ENCODE measurements at places on chromosomes 1 and 21.

GRCh38 chr1:9591669-9592509 lies 3.2 kb downstream of the TMEM201 start:
- DNase-seq: no peak

GRCh38 chr1:155304558-155305063 lies 3.4 kb upstream of the PKLR start:
- peak; percentile 72 for DNase-seq

GRCh38 chr1:219325368-219325742 lies 151.7 kb downstream of the LYPLAL1 start:
- DNase-seq: no peak

DNA sequence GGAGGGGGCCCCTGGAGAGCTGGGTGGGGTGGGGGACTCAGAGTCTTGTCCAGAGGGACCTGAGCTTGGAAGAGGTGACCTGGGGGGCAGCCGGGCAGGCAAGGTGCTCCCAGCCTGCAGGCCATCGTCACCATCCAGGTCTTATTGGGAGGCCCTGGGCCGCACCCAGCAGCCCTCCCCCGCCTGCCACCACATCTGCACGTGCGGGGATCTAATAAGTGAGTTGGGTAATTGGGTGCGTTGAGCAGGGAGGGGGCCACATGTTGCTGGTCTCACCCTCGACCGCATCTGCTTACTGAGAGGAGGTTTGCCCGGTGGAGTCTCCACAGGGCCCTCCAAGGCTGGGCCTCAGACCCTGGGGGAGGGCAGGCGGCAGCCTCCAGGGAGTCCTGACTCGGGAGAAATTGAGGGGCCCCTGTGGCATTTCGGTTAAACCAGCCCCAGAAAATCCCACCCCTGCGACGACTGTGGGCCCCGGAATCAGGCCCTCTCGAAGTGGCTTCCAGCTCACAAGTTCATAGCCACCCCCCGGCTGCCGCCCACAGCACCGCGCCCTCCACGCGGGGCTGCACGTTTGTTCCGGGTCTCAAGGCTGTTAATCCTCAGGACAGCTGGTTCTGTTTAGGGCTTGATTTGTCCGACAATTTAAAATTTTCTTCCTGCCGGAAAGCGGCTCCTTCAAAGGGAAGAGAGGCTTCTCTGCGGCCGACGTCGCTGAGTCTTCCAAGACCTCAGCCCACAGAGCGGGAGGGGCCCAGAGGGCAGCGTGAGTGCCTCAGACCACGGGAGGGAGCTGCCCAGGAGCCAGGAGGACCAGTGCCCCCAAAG lies 14.7 kb upstream of the COL6A2 start:
- no peak for DNase-seq

DNA sequence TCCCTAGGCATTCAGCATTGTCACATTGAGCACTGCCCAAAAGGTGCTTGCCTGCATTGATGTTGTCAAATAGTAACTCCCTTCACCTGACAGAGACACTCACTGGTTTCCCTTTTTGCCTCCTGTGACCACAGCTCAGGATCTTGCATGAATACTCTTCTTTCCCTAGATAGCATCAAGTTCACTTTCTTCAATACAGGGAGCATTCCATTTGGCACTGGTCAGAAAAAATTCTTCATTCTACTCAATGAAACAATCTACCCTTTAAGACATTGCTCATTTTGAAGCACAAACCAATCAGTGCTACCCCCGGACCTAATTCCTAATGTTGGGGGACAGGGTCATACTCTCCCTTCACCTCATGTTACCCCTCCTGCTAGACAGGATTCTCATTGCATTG lies 319.0 kb upstream of the SNX7 start:
- DNase-seq: peak; percentile 22

DNA sequence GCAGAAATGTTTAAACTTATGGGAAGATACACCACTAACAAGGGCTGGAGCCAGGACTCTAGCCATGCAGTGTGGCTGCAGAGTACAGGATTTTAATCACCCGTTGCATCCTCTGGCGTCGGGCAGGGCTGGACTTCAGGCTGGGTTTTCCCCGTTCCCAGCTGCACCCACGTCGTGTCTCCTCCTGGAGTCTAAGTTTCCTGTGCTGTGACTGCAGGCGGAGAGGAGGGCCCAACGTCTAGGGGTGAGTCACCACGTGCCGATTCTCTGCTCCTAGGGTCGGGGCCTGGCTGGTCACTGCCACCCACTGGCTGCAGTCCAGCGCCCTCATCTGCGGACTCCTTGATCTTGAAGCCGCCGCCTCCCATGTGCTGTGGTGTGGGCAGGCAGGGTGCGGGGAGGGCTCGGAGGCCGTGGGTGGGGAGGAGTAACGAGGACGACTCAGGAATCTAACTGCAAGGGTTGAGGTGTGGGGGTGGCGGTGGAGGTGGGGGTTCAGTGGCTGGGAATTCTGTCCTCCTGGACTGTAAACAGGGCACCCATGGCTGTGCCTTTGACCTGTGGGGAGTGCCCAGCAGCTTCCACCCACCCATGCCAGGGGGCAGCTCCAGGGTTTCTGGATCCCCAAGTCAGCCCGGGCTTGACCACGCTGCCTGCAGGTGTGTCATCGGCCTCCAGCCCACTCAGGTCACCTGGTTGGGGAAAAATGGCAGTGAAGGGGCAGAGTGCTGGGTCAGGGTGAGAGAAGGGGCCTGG lies 77.8 kb downstream of the ALPL start:
- DNase-seq: peak; percentile 94

GRCh38 chr1:76203127-76203526 lies 128.6 kb downstream of the ST6GALNAC3 start:
- peak; percentile 25 for DNase-seq

DNA sequence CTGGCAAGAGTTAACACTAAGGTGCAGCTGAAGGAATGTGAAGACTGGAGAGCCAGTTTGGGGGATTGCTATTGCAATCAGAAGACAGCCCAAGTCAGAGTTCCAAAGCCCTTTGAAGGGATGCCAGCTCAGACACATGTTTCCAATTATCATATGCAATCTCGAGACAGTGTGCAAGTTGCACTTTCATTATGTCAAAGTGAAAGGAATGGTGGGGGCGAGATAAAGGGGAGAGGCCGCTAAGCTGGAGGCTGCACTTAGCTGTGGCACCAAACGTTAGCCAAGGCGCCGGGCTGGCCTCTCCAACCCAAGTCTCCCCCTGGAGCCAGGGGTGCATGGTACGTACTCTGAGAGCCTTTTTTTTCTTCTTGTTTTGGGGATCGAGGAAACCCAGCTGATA lies 58.0 kb downstream of the NGF start:
- no peak for DNase-seq

DNA sequence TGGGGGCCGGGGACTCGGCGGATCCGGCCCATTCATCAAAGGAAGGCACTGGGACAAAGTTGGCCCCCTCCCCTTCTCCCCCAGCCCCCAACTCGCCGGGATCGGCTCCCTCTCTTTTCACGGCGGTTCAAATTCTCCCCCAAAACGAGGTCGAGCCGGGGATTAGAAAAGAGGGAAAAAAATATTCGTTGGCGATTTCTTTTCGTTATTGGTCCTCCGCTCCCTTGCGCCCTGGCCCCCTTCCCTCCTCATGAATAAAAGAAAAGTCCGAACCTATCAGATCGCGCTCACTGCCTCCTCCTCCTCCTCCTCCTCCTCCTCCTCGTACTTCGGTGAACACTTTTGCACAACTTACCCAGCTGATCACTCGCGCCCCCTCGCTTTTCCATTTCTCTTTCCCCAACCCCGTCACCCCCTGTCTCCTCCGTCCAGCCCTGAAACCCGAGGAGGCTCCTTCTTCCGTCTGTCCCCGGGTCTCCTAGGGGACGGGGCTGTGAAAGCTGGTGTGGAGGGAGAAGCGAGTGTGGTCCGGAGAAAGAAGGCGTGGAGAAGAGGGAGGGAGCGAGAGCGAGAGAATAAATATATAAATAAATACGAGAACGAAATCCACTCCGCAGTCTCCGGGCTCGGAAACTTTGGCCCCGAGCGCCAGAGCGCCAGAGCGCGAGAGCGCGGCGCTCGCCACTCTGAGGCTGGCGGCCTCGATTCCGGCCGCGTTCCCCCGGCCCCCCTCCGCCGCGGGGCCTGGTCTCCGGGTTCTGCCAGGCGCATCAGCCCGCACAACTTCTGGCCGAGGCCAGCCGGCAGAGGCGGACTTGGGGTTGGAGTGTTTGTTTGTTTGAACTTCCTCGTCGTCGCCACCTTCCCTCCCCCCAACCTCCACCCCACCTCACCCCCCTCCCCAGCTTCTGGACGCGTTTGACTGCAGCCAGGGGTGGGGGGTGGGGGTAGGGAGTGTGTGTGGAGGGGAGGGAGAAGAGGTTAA lies at the start of gene PAX7:
Gene PAX7 (plus strand): TSS at position 336 of the 985 bp plus-strand sequence. CDS start 758 bp downstream, outside the sequence.
- DNase-seq: no peak

DNA sequence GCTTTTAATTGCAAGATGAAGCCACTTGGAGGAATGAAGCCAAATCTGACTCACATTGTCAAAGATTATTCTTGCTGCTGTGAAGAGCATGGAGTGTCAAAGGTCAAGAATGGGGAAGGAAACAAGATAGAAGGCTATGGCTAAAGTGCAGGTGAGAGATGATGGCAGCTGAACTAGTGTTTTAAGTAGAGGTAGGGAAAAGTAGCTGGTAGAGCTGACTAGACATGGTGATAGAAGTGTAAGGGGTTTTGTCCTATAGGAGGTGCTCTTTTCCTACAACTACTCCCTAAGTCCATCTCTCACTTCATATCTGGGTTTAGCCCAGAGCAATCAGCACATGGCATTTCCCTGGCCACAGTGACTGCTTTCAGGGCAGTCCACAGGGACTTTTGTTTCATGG lies 11.8 kb downstream of the UBE2T start:
- DNase-seq: peak; percentile 13

- peak; percentile 82 for DNase-seq
Observed at GRCh38 chr1:58447886-58448285, 98.6 kb downstream of the OMA1 start.

- DNase-seq: no peak
Observed at GRCh38 chr1:181206513-181206912, 118.0 kb downstream of the IER5 start.

- DNase-seq: no peak
Observed at GRCh38 chr21:44970766-44971671, 31.2 kb downstream of the SLX9 start.

DNA sequence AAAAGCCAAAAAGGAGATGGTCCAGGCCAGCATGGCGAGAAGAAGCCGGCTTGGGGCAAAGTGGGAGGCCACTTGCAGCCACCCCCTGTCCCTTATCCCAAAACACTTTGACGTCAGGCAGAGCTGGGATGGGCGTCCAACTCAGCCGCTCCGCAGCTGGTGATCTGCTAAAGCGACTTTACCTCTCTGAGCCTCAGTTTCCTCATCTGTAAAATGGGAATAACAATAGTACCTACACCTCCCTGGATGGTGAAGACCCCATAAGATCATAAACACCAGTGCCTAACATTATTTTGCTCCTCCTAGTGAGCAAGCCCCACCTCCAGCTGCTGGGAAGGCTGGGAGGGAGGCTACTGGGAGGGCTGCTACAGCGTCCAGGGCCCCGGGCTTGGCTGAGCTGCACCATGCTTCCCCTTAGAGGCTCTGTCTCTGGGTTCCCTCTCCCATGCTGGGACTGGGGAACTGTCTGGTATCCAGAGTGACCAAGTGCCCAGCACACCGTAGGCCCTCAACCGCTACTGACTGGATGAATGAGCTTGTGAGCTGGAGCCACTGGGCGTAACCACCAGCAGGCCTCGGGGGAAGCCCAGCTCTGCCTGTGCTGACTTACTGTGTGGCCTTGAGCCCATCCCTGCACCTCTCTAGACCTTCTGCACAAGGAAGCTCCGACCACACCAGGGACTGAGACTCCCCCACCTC lies 18.3 kb downstream of the IFFO2 start:
- DNase-seq: peak; percentile 75

GRCh38 chr1:181592255-181592859 lies 109.0 kb downstream of the CACNA1E start:
- no peak for DNase-seq

DNA sequence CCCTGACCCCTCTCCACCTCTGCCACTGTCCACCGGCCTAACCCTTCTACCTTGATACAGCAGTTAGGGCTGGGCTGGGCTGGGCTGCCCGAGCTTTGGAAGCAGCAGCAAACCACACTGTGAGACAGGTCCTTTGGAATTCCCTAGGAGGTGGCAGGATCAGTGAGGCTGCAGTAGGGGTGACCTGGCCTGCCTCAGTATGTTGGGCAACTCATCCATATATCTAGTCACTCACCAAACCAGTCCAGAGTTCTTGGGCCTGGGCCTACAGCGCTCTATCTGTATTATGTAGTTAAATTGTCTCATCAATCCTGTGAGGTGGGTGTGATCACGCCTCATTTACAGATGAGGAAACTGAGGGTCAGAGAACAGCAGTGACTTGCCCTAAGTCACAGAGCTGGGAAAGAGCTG lies 13.3 kb upstream of the SYNC start:
- no peak for DNase-seq

GRCh38 chr1:234918181-234918841 lies 210.3 kb downstream of the TOMM20 start:
- DNase-seq: no peak

DNA sequence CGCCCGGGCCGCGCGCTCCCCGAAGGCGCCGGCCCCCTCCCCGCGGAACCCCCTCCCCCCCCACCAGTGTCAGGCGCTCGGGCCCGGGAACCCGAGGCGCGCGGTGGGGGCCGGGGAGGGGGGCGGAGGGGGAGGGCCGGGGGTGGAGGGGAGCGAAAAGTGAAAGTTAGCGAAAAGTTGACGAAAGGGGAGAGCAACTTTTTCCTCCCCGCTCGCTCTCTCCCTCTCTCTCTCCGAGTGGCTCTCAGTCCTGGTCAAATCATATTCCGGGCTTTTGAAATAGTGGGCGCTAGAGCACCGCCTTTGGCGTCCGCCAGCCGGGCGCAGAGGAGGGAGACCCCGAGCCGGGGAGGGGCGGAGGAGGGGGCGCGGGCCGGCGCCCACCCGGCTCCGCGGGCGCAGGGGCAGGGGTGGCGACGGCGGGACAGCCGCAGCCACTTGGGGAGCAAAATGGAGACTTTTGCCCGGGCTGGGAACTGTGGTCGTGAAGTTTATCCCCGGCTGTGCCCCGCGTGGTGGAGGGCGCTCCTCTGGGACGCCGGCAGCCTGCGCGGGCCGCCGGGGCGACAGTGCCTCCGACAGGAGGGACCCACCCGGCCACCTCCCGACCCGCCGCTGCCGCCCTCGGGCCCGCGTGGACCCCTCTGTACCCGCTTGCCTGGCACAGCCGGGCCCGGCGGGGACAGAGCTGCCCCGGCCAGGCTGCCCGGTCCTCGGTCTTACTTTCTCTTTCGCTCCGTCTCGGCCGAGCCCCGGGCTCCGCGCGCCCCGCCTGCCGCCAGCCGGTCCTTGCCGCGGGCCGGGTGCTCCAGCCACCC lies 697 bp downstream of the PRDM16 start:
- no peak for DNase-seq

DNA sequence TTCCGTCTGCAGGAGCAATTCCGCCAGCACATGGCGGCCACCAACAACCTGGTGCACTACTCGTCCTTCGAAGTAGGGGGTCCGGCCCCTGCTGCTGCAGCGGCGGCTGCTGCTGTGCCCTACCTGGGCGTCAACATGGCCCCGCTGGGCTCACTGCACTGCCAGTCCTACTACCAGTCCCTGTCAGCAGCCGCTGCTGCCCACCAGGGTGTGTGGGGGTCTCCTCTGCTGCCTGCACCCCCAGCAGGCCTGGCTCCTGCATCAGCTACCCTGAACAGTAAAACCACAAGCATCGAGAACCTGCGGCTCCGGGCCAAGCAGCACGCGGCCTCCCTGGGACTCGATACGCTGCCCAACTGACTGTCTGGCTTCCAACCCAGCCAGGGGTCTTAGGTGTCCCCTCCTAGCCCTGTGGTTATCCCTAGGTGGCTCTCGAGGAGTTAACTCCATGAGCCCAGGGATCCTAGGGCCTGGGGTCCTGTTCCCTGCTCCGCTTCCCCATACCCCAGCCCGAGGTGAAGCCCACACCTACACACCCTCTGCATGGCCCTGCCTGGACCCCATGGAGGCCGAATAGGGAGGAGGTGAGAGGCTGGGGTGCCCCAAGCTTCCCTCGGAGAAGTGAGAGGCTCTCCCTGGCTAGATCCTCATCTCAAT lies 22.6 kb downstream of the DMBX1 start:
- no peak for DNase-seq

All from renal cortical epithelial cell (primary cell).